Suppressor macrophage treated with lipopolysaccharide for 1 hour (primary cell): ENCODE measurements at places on chromosomes 16 and 17.

DNA sequence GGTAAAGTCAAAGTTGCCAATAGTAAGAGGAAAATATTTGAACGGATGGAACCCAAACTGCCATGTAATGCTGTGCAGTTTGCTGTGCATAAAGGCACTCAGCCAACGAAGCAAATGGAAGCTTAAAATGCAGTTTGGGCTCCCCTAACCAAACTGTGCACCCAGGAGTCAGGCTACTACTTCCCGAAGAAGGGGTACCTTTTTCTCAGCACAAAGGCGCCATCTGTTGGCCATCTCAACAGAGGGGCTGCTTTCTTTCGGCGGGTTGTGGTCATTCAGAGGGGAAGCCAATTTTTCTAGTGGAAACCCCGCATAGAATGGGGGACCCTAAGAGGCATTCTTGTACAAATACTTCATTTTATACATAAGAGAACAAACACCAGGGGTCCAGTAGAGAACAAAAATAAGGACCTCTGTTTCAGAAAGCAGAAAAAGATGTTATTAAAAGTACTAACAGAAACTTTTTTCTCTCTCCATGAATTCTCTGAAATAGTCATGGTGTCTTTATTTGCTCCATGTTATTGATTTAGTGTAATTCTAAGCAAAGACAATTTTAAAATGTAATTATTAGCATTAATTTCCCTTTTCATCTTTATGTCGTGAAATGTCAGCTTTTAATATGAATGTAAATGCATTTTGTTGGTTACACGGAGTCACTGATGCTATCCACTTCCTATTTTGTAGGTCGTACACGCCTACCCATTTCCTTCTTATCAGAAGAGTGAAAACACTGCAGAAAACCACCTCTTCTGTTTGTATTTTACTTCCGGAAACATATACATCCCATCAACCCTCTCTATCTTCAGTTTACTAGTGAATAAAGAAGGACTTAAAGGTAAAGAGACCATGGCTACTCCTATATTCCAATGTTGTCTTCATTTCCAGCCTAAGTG, 453.3 kb downstream of the KCNJ2 start:
- DNase-seq, result peak; percentile 47

- DNase-seq, result no peak
Observed at GRCh38 chr16:70795296-70795912, 5.6 kb downstream of the VAC14 start.

- DNase-seq, result no peak
Observed at GRCh38 chr16:5176505-5176904, 78.9 kb upstream of the EEF2KMT start.

DNA sequence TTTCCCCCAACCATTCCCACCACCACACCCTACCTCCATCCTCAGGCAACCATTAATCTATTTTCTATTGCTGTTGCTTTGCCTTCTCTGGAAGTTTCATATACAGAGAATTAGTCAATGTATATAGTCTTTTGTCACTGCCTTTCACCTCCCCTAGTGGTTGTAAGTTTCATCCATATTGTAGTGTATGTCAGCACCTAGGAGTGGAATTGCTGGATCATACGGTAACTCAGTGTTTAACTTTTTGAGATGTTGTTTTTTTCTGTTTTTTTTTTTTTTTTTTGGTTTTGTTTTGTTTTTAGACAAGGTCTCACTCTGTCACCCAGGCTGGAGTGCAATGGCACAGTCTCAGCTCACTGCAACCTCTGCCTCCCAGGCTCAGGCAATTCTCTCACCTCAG, 16.9 kb downstream of the EEF2K start:
- no peak for DNase-seq

DNA sequence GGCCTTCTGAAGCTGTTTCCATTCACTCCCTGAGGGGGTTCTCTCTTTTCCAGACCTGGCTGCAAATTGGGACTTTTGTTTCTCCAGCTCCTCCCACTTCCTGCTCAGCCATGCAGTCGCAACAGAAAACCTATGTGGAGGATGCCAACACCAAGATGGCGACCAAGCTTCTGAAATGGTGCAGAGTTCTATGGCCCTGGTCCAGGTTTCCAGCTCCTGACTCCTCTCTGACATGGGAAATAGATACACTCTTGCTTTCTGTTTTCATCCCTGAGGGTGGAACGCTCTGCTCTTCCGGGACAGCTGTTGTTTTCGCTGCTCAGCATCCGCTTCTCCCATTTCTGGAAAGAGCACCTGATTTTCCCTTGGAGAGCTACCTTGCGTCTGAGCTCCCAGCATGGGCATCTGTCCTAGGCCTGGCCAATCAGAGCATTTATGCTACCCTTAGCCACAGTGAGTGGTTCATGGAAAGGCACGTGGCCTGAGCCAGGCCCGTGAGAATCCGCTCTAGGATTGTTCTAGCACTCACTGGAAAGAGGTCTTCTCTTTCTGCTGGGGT, 8.1 kb downstream of the GPRC5B start:
- DNase-seq, result no peak

- DNase-seq, result no peak
Observed at GRCh38 chr16:12775656-12776236, 27.9 kb downstream of the CPPED1 start.

DNA sequence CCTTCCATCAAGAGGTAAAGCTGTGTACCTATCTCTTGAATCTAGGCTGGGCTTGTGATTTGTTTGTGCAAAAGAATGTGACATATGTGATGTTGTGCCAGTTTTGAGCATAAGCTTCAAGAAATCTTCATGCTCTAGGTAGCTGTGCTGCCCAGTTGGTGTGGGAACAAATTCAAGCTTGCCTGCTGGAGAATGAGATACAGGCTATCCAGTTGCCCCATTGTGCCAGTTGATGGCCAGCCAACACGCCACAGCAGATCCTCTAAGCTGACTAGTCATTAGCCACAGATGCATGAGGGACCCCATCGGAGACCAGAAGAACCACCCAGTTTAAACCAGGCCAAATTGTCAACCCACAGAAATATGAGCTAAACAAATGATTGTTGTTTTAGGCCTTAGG, 180.5 kb upstream of the MPHOSPH6 start:
- no peak for DNase-seq

DNA sequence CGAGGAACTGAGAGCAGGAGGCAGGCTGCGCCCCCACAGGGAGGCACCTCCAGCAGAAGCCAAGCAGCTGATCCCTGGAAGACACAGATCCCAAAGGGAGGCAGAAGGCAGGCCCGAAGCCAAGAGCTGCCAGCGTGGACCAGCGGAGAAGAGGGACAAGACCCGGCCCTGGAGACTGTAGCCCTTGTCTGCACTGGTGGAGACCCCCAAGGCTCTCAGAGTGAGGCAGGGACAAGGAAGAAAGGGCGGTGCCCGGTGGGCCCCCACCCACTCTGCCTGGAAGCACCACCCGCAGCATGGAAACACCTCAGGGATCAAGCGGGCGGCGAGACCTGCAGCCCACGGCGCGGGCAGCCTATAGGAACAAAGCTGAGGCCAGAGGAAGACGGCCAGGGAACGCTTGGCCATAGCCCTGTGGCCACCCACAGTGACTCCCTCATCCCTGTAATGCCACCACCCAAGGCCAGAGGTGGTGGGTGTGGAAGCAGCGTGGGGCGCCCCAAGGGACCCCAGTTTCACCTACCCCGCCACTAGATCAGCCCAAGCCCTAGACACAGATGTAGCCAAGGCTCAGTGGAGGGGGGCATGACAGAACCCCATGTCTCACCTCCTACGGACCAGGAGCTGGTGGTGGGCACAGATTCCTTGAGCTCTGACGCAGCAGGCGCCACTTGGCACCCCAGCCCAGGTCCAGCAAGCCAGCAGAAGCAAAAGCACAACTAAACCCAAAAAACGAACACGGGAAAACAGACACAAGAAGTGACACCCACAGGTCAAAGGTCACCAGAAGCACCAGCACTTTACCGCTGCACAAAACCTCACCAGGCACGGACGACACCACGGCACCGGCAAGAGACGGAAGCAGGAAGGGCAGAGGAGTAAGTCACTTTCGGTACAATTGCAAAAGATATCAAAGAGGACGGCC, 2.9 kb upstream of the SIRT7 start:
- peak; percentile 68 for DNase-seq

GRCh38 chr16:11966173-11966572, 1.2 kb downstream of the TNFRSF17 start:
- DNase-seq, result no peak

DNA sequence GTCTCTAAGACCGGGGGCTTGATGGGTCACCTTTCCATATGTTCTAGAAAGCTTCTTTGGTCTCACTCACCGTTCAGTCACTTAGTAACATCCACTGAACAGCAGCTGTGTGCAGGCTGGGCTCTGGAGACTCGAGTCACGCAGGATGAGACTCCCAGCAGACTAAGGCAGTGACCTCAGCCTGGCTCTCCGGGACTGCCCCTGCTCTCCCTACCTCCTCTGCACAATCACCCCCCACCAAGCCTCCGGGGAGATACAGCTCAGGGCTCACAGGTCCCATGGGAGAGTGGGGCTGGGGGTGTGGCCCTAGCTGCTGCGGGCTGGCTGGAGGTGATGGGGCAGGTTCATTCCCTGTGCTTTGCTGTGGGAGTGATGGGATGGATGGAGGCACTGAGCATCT, 14.1 kb downstream of the FLYWCH2 start:
- no peak for DNase-seq

GRCh38 chr16:29925105-29925756, 795 bp downstream of the KCTD13 start:
- DNase-seq, result no peak

- DNase-seq, result no peak
Observed at GRCh38 chr17:72373910-72374741, 253.3 kb downstream of the SOX9 start.

- no peak for DNase-seq
Observed at GRCh38 chr16:10269632-10270031, 87.4 kb upstream of the GRIN2A start.

DNA sequence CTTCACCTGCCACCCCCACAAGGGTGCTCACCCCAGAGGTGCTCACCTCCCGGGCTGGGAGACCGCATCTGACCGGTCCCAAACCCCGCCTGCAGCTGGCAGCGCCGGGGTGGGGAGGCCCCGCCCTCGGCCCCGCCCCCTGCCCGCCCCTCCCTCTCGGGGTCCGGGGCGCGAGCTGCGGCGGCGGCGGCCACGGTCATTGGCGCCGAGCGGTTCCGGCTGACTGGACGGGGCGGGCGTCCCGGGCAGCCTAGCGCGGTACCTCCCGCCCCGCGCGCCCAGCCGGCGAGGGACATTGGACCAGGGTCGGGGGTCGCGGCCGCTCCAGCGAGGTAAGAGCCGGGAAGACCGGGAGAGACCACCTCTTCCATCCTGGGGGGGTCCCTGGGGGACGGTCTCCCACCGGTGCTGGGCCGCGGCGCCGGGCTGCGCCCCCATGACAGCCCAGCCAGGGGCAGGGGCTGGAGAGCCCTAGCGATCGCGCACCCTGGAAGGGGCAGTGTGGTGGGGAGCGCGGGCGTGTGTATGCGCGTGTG, at the start of gene CACNG5:
Gene CACNG5, plus strand, starts transcription at position 199 of the 536 bp plus-strand sequence. CDS start 42,216 bp downstream, outside the sequence.
- DNase-seq, result no peak

- DNase-seq, result no peak
Observed at GRCh38 chr16:54974367-54974766, 43.7 kb downstream of the IRX5 start.

DNA sequence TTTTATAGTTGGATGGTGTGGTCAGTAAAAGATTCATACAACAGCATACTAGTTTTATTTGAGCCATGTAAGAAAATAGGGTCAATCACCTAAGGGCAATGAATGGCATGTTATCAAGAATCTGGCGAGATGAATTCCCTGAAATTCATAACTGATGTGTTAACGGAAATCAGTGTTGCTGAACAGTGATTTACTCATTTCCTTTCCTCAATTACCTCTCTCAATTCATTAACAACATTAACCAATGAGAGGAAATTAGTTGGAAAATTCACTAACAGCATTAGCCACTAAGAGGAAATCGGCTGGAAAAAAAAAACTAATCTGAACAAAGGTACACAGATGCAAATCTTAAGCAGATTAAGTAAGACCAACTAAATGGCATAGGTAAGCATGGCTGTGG, 6.3 kb downstream of the CMTR2 start:
- DNase-seq, result no peak

DNA sequence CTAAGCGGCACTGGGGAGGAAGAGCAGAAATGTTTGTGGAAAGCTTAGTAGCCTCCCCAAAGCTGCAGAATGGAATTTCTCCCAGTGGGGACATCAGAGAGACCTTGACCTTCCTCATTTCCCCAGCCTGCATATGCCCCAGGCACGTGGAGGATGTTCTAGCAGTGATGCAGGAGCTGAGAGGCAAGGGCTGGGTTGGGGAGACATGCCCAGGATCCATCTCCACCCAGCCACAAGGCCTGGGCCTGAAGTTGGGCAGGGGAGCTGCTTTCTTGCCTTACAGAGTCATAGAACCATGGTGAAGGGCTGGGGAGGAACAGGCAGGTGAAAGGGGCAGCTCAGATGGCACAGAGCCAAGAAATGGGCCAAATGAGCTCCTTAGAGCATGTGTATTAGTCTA, 104.0 kb downstream of the TMEM132E start:
- no peak for DNase-seq

DNA sequence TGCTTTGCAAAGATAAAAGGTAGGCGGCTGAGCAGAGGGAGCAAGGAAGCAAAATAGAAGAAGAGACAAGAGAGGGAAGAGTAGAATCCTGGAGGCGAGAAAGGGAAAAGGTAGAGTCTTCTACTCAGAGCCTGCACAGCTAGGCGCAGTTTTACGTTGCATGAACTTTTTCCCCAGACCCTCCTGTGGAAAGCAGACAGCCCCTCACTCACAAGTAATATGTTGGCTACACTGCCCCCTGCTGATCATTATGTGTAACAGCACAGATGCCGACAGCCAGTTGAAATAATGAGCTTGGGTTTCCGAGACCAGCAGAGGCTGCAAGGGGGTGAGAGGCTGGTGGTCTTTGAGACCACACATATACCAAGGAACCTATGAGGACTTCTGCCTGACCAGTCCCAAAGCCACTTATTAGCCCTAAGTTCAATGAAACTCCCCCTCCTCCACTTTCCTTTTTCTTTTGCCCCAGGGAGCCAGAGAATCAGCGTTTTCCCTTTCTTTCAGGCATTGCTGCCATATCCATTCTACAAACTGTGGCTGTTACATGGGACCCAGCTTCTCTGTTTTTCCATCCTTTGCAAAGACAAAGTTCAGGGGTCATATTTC, 22.5 kb upstream of the CMTR2 start:
- DNase-seq, result peak; percentile 30

DNA sequence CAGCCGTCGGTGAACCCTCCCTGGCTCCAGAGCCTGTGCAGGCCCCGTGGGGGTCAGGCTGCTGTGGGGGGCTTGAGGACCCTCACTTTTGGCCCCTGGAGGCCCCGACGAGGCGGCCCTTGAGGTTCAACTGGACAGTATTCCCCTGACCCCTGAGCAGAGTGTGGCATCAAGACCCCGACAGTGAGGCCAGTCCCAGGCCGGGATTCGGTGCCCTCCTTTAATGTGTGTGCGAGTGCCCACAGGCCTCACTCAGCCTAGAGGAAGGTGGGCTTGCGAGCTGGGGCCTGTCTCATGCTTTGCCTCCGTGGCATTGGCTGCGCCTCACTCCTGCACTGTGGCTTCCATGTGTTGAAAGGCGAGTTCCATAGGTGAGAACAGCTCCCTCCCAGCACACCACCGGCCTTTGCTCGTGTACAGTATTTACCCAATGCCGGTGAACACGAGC, 94.5 kb downstream of the METRNL start:
- no peak for DNase-seq

- DNase-seq, result peak; percentile 28
Observed at GRCh38 chr16:53053967-53054669, 673 bp upstream of the CHD9 start.
